ENCODE measurements at places on chromosomes 12 and 14. TPM values are rescaled to one million over a fixed set of nuclear protein-coding genes. Genes with fewer than 3 reads are reported as not detected.

Gene LTBP2
- 264 TPM for total RNA-seq

DNA sequence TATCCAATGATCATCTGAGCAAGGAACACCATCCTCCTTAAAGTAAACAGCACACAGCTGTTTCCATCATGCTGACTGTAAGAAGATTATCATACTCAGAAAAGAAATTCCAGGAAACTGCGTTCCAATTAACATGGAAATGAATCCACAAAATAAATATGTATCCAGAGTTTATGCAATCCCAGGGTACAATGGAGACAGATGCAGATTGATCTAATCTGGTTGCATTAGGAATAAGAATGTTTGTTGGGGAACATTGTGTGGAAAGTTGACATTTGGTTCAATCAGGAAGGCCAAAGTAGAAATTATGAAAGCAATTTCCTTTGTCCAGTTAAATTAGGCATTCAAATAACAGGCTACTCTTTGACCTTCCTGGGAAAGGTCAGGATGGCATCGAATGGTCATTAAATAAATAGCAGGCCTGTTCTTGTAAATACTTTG lies 236.9 kb upstream of the AMIGO2 start:
- DNase-seq: peak; percentile 88

DNA sequence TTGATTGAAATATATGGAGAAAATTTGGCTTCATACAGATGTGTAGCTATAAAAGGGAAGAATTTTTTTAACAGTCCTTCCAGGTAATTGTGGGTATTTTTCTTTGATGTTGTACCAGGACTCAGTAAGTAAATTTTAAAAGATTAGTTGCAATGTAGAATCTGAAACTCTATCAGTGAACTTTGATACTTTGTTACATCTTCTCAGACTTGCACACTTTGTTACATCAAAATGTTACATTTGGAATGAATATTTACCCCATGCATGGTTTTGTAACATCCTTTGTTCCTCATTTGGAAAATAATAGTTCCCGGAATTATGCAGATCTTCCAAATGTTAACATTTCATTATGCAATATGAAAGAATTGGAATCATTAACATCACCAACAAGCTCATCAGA lies 13.8 kb downstream of the MTHFD1 start:
- DNase-seq: no peak

DNA sequence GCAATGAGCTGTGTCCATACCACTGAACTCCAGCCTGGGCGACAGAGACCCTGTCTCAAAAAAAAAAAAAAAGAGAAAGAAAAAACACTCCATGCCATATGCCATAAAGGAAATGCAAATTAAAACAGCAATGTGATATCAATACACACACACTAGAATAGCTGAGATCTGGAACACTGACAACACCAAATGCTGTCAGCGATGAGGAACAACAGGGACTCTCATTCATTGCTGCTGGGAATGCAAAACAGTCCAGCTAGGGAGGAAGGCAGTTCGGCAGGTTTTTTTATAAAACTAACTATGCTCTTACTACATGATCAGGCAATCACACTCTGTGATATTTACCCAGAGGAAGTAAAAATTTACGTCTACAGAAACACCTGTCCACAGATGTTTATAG lies 3.4 kb upstream of the ABCB9 start:
- no peak for DNase-seq

GRCh38 chr12:99055299-99055698 lies 410.2 kb downstream of the APAF1 start:
- DNase-seq: no peak

Data from endothelial cell of umbilical vein (primary cell).